Muscle of leg (tissue), 16 donors: ENCODE measurements at places on chromosomes 3 and 15.

DNA sequence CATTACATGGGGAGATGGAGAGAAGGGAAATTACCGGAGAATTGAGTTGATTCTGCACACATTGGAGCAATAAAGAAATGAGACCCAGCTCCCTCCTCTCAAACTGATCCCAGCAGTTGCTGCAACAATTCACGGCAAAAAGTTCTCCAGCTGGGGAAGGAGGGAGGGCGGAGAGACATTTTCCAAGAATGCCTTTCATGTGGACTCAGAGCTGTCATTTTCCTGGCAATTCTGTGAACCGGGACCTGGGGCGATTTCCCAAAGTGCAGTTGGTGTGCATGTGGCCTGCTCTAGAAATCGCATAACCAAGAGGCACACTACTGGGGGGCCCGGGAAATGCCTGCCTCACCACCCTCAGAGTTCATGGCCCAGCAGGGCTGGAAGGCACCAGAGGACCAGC lies 48.7 kb upstream of the IREB2 start:
- DNase-seq: peak; percentile 92

GRCh38 chr3:64291345-64291744 lies 66.1 kb upstream of the PRICKLE2 start:
- DNase-seq: no peak

- no peak for DNase-seq
Observed at GRCh38 chr3:158679547-158680000, 7.1 kb upstream of the LXN start.

DNA sequence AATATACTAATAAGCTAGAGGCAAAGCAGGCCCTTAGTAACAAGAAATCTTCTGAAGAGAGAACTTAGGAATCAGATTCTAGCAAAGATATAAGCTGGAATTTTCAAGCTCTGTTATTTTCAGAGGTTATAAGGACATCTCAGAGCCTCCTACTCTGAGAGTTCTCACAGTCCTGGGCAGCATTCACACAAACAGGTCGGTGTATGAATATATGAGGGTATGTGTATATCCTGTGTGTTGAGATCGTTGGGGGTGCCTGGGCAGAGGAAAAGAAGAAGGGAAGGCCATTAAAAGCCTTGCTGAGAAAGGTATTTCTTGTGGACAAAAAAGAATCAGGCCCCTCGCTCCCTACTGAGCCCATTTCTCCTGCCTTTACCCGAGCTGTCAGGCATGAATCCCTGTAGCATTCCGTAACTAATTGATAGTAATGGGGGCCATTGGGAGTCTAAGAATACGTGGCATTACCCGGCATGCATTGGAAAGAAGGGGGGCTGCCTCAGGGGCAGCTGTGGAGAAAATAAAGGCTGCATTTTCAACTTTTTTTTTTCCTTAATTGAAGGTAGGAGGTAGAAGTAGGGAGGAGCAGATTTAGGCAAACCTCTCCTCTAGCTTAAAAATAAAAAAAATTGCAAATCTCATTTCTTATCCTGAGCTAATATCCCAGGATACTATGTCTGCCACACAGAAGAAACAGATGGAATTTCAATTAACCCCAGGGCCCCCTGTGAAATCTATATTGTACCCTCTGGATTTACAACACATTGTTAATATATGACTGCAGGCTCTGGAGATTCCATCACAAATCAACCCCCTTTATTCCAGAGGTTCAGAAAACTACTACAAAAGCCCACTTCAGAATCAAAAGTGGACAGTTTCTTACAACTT lies 103.8 kb downstream of the GTPBP8 start:
- no peak for DNase-seq

GRCh38 chr15:91548549-91548948 lies 305.0 kb upstream of the SLCO3A1 start:
- DNase-seq: no peak

- DNase-seq: peak; percentile 56
Observed at GRCh38 chr15:95663156-95664100, 667.1 kb upstream of the NR2F2 start.

- peak; percentile 25 for DNase-seq
Observed at GRCh38 chr3:101779822-101780381, 891 bp downstream of the NXPE3 start.

DNA sequence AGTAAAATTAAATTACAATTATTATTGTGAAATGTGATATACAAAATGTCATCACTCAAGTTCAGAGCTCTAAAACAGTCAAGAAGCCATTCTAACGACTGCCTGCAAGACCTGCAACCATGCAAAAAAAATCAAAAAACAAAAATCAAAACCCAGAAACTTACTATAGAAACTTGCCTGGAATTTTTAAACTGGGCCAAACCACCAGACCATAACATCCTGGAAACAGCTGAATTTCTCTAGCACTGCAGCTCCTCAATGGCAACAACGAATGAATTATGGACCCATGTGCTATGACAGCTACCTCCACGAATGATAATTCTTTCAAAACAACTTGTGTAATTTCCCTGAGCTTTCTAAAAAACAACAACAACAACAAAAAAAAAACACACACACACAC lies 130.0 kb upstream of the KCNMB2 start:
- peak; percentile 84 for DNase-seq

GRCh38 chr3:46959161-46959511 lies 17.4 kb downstream of the CCDC12 start:
- peak; percentile 30 for DNase-seq

GRCh38 chr3:11195721-11196332 lies 41.5 kb downstream of the HRH1 start:
- peak; percentile 69 for DNase-seq

GRCh38 chr3:96576935-96577334 lies 237.5 kb upstream of the EPHA6 start:
- no peak for DNase-seq

DNA sequence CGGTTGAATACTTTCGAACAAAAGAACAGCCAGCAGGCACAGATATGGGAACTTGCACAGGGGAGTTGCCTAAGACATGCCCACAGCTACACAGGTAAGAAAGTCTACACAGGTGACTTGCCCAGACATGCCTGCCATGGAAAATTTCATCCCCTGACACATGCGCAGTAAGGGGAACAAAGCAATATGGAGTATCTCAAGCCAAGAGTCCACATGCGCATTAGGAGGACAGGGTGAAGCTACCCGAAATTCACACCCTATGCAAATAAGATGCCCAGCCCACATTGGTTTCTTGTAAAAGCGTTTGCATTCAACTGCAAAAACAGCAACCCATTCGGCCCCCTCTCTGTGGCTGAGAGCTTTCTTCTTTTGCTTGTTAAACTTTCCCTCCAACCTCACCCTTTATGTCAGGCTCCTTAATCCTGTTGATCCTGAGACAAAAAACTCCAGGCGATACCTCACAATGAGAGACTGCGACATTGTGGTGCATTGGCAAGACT lies 49.3 kb upstream of the TRPM1 start:
- DNase-seq: no peak

DNA sequence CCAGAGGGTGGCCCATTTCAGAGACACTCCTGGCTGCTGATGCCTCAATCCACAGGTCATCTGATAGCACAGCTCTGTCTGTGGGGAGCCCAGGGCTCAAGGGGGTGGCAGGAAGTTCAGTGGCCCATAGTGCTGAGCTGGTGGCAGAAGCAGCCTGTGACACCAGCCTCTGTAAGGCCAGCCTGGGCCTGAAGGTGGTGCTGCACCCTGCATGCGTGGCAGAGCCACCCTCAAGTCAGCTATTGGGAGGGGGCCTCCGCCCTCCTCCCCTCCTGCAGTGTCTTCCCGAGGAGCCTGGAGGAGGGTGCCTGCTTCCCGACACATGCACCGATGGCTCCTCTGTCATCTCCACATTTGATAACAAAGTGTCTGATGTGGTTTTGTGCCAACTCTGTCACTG lies 3.0 kb downstream of the PLA1A start:
- DNase-seq: no peak

GRCh38 chr3:20280257-20280656 lies 94.3 kb upstream of the SGO1 start:
- no peak for DNase-seq

- DNase-seq: no peak
Observed at GRCh38 chr3:114566767-114567166, 272.9 kb downstream of the TIGIT start.

DNA sequence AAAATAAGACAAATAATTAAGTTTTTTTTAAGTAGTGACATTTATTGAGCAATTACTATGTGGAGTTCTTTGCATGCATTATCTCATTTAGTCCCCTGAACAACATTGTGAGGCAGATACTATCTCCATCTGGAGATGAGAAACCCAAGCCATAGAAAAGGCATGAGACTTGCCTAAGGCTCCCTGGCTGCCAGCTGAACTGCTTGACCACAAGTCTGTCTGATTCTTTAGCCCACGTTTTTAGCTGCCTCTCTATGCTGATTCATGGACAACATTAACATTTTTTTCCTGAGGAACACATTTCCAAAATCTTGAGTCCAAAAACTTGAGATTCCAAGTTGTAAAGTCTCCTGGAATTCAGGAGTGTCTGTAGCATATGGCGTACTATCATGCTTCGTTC lies 263.6 kb upstream of the GOLGA6L4 start:
- peak; percentile 50 for DNase-seq

- DNase-seq: no peak
Observed at GRCh38 chr15:101001056-101001455, 81.9 kb downstream of the LRRK1 start.

GRCh38 chr3:56309465-56309864 lies 158.8 kb downstream of the ERC2 start:
- DNase-seq: no peak

- DNase-seq: peak; percentile 77
Observed at GRCh38 chr15:73081321-73081958, 29.2 kb downstream of the NEO1 start.

DNA sequence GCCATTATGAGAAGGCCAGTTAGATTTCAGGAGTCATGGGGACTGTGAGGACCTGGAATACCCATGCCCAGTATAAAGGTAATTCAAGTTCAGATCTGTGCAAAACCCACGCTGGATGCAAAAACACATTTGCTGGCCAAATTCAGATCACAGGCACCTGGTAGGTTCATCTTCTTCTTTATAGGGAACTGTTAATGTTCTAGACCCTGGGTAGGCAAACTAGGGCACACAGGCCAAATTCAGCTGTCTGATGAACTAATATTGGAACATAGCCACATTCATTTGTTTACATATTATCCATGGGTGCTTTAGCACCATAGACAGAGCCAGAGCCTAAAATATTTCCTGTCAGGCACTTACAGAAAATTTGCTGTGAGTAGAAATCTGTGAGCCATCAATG lies 241.4 kb downstream of the PTPRG start:
- DNase-seq: peak; percentile 54

DNA sequence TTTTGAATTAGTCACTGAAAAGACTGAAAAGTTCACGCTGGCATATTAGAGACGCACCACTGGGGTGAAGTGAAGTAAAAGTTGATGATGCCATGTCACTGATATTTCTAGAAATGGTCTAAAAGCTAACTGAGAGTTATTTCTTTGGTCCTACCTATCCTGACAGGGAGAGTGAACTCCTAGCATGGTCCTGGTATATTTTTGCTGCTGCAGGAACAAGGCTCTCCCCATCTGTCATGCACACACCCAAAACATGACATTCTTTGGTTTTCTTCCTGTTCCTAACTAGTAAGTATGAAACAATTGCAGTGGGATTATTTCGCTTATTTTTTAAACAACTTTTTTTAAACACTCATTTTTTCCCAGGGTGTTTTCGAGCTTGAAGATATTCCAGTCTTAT lies 466.7 kb downstream of the ERC2 start:
- no peak for DNase-seq

- DNase-seq: no peak
Observed at GRCh38 chr15:50676799-50677483, 9.7 kb downstream of the TRPM7 start.

GRCh38 chr15:49988766-49989165 lies 130.3 kb downstream of the ATP8B4 start:
- DNase-seq: no peak

GRCh38 chr3:138405001-138405400 lies 29.4 kb upstream of the ESYT3 start:
- no peak for DNase-seq

DNA sequence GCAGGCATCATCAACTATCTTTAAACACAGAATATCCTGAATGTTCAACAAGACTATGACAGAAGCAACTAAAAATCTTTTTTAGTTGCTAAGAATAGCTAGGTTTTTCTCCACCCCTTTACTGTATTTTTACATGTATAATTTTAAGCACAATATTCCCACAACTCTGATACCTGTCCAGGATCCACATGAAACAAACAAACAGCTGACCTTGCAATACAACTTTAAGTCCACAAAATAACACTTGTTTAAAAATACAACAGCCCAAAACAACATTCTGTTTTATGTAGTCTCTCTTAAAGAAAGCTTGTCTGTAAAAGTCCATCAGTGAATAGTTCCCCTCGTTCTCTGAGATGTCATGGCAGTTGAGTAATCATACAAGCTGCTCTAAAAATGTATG lies 41.1 kb downstream of the IFT57 start:
- DNase-seq: no peak

DNA sequence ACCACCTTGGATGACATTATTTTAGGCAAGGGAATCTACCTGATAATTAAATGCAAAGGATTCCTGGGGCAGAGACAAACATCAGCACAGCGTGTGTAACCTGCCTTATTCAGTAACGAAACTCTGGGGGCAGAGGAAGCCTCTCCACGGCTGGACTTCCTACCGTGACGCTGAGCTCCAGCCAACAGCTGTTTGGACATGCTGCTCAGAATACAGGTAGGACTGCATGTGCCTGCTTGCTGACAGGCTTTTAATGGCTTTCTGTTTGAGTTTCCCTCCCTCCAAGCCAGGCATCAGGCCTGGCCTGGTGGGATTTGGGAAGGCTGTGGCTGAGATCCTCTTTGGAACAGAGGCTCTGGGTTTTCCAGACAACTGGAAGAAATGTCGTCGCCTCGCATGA lies 150.6 kb downstream of the ADAMTS17 start:
- DNase-seq: peak; percentile 28

- no peak for DNase-seq
Observed at GRCh38 chr15:88091444-88092016, 165.0 kb downstream of the NTRK3 start.

- peak; percentile 30 for DNase-seq
Observed at GRCh38 chr3:48268381-48268935, 27.6 kb downstream of the ZNF589 start.

DNA sequence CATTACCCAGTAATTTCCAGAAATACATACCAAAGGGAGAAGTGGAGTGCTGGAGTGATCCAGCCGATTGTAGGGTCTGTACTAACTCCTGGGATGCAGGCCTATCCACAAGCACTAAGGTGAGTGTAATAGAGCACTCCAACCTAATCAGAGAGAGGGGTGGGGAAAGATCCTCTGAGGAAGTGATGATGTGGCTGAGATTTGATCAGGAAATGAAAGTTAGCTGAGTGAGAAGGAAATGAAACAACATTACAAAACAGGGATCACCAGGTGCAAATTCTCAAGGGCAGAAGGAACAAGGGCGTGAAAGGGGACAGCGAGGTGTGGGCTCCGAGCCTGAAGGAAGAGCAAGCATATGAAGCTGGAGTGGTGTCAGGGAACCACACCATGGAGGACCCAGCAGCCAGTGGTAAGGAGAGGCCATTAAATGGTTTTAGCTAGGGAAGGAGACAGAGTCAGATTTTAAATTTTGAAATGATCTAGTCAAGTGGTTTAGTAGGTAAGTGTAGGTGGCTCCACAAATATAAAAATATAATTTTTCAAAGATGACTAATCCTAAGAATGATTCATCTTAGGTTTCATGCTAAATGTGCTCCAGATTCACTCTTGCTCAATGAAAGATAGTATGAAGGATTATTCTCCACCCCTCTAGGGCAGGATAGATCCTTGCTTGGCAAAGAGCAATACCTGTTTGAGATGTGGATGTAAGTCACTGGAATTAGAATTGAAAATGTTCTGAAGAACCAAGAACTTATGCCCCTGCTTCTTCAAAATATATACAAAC lies 348.7 kb downstream of the TBL1XR1 start:
- DNase-seq: no peak
